Camera-type eye (tissue), 1 donor: ENCODE measurements at places on chromosomes 16 and 17. TPM values are rescaled to one million over a fixed set of nuclear protein-coding genes. Genes with fewer than 3 reads are reported as not detected.

Gene SULT1A1
- 22.3 TPM for total RNA-seq

Gene B4GALNT2
- not detected for total RNA-seq

Gene DNAJA3
- 45.1 TPM for total RNA-seq

Gene CHRNE
- 0.44 TPM for total RNA-seq

Gene ADAD2
- total RNA-seq, result 4.3 TPM

Gene ITPRIPL2
- total RNA-seq, result 25.5 TPM

Gene KRT33A
- total RNA-seq, result not detected

Gene CCL13
- not detected for total RNA-seq

Gene CCL4L2
- 5.4 TPM for total RNA-seq

Gene CORO7
- 42.5 TPM for total RNA-seq

Gene GGT6
- total RNA-seq, result 6.9 TPM

Gene TMEM238L
- not detected for total RNA-seq

Gene ABCC12
- total RNA-seq, result not detected

Gene CDH5
- 41.5 TPM for total RNA-seq

Gene EVPL
- 5.5 TPM for total RNA-seq

Gene WNT9B
- total RNA-seq, result 0.16 TPM

Gene KRT20
- not detected for total RNA-seq

Gene SULT1A4
- 6.9 TPM for total RNA-seq

Gene ZFP1
- 37.9 TPM for total RNA-seq

Gene MYH3
- total RNA-seq, result 774 TPM

Gene NFE2L1
- total RNA-seq, result 140 TPM

Gene BRICD5
- total RNA-seq, result 12.3 TPM

Gene UTS2R
- total RNA-seq, result 3.2 TPM

Gene BCL6B
- 5.4 TPM for total RNA-seq
